ENCODE measurements at places on chromosomes 1 and 21.

GRCh38 chr1:7015022-7015421, 229.8 kb downstream of the CAMTA1 start:
- no peak for DNase-seq

DNA sequence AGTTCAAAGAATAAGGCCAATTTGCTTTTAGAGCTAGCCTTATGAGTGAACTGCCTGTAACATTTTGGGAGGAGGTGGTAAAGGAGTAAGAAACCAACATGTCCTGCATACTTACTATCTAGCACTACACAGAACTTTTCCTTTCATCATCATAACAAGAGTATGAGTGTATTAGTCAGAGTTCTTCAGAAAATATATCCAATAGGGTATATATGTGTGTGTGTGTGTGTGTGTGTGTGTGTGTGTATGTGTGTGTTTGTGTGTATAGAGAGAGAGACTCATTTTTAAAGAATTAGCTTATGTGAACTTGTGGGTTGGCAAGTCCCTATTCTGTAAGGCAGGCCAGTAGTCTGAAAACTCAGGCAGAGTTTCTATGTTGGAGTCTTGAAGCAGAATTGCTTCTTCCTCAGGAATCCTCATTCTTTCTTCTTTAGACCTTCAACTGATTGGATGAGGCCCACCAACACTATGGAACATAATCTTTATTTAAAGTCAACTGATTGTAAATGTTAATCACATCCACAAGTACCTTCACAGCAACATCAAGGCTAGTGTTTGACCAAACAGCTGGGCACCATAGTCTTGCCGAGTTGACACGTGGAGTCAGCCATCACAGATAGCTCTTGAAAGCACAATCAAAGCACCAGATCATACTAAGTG, 121.9 kb downstream of the CYYR1 start:
- DNase-seq: no peak

DNA sequence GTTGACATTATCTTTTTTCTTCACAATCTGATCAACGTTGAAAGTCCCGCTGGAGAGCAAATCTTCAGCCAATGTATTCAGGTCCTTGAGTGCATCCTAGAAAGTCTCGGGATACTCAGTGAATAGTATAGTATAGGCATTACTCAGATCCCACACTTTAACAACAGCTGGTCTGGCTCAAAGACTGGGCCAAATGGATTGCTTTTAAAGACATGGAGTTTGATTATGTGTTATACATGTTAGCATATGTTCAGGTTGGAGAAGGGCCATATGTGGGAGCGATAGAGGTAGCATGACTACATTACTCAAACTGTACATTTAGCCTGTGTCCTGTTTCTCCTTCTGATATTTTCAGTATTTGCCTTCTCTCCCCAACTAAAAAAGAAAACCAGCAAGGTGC, 33.1 kb downstream of the OR10Z1 start:
- DNase-seq: no peak

DNA sequence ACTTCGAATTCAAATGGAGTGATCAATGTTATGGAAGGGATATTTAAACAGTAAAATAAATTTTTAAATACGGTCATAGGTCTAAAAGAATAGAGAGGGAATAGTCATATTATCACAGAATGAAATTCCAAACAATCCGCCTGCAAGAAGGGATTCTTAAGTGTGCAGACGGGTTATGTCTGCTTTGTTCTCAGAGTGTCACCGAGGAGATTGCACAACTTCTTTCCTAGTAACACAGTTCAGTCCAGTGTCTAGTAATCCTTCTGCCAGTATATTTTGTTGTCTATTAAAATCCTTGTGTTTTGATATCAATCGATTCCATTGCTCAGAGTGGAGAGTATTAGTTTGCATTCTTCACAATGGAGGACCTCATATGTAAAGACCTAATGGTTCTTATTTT, 48.4 kb downstream of the LRRC53 start:
- no peak for DNase-seq

- DNase-seq: no peak
These were observed 25.0 kb downstream of the RLF start for GRCh38 chr1:40185951-40186864.

All from H54 (cell line).